NCI-H2171 (cell line): ENCODE measurements at places on chromosomes 7 and 10.
A peak's percentile ranks its signal among the peaks of the same experiment; 100 is the strongest.

DNA sequence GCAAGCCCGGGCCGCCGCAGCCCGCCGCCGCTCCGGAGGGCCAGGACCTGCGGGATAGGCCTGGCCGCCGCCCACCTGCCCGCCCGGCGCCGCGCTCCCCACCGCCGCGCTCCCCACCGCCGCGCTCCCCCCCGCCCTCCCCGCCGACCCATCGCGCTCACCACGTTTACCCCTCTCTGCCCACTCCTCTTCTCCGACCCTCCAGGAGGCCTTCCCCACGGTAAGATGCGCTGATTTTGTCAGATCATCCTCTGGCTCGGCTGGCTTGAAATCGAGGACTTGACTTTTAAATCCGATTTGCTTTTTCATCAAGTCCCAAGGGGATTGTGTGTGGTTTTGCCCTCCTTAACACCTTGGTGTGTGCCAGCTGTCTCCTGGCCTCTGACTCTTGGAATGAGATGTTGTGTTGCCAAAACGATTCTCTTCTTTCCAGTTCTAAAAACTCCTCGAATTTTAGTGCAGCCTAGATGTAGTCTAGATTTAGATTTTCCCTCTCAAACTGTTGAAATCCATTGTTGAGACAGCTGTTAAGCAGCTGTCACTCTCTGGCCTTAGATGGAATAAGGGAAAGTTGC is 738 bp downstream of the POM121 start:
- peak; percentile 40 for DNase-seq

DNA sequence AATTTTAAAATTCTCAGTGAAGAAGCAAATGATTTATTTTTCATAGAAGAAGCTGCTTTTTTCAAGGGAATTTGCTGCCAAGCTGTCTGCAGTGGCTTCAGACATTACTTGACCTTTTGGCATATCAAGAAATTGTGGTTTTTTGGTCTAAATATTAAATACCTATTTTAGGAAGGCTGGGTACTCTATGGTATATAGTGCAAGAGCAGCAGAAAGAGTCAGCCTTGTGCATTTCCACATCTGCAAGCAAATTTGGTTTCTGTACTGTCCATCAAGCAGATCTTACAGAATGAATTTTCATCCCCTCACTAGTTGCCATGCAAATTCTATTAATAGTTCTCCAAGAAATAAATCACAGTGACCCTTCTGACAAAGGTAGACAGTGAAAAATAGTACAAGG is 222.0 kb downstream of the BICC1 start:
- DNase-seq, result no peak

- no peak for DNase-seq
Measured at GRCh38 chr7:29454899-29455451, 108.7 kb upstream of the PRR15 start.

DNA sequence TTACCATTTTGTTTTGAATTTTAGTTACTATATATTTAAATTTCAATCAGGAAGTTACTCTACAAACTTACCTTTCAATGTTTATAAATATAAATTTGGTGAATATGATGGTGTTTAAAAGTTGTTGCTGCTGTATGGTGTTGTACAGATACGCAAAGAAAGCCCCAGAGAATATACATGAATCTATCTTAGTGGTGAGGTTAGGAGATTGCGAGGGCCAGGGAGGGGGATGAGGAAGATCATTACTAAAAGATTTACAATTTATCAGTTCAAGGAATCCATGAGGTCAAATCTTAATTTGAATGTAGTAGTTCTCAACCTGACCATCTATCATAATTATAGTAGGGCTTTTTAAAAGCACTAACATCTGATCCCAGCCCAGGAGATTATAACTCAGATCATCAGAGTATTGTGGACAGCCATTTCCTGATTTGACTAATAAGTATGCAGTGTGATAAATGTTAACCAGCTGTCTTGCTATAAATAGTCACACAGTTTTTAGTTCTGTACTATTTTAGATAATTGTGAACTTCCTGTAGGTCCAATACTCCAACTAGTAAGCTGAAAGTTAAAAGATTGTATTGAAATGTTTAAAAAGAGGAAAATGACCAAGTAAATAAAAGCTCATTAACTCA is 23.6 kb downstream of the FAM3C start:
- DNase-seq, result no peak

DNA sequence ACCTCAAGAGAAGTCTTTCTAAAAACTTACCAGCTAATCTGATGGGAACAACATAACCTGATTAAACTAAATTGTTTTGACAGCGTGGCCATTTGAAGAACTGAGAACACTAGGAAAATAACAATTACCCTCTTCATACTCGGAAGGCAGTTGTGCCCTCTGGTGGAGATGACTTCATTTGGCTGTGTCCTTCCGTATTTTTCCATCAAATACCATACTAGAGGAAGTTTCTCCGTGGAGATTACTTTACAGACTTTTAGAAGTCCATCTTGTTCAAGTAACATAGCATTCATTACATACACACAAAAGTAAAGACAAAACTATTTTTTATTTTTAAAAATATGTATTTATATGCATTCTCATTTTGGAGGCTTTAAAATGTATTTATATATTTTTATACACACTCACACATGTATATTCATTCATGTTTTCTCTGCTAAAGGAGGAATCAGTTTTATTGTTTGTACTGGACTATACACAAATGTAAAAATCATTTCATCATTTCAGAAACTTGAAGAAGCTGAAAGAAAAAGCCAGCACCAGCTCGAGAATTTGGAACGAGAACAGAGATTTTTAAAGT is 25.2 kb downstream of the SMNDC1 start:
- DNase-seq, result no peak

DNA sequence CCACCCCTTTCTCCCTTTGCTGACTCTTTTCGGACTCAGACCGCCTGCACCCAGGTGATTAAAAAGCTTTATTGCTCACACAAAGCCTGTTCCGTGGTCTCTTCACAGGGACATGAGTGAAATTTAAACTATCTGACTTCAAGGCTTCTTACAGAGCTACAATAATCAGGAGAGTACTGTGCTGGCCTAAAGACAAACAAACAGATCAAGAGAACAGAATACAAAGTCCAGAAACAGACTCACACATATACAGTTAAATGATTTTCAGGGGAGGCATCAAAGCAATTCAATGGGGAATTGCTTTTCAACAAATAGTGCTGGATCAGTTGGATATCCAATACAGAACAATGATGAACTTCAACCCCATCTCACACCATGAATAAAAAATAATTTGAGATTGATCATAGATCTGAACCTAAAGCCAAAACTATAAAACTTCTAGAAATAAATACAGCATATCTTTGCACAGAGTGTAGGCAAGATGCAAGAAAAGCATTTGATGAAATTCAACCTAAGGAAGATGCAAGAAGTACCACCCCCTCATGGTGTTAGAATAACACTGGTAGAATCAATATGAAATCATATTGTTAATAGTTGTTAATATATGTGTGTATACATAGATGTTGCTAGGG is 96.5 kb downstream of the ZFAND4 start:
- DNase-seq, result no peak

DNA sequence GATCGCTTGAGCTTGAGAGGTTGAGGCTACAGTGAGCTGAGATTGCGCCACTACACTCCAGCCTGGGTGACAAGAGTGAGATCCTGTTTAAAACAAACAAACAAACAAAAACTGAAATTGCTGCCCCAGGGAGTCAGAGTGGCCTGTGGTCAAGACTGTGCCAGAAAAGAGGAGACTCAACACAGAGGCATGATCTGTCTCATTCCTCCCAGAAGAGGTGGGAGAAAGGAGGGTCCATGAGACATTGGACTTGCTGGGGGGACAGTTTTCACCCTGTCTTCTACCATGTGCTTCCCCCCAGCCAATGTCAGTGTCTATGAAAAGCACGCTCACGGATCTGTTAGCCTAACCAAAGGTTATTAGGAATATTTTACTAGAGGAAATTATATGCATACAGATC is 3.2 kb downstream of the ZNF853 start:
- DNase-seq, result no peak

DNA sequence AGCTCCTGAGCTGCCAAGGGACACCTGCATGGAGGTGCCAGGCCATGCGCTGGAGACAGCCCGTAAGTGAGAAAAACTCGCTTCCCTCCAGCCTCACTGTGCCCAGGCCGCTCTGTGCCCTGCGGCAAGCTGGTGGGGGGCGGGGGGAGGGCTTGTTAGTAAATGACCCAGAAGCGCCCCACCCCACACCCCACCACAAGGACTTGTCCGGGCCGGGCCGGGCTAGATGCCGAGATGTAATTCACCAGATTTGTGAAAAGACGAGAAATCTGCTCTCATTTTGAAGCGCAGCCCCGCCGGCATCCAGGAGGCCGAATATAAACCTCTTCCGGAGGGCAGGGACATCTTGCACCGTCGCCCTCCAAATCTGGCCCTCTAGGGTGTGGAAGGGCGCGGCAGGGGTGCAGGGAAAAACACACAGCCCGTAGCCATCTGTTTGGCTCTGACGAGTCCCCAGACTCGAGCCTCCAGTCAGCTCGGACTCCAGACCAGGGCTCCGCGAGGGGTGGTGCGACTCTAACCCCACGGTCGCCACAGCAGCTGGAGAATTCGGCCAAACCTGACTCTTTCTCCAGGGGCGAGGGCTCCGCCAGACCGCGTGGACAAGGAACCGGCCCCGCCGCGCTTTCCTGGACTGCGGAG is 14.8 kb downstream of the TLX1 start:
- DNase-seq, result no peak

- DNase-seq, result peak; percentile 18
Measured at GRCh38 chr10:6200734-6201515, 1.8 kb upstream of the PFKFB3 start.

GRCh38 chr10:43162604-43163003 is 24.4 kb downstream of the CSGALNACT2 start:
- no peak for DNase-seq

GRCh38 chr7:131826960-131827359 is 270.5 kb upstream of the PODXL start:
- DNase-seq, result no peak
